ENCODE measurements at places on chromosomes 2 and 18.

GRCh38 chr18:28995319-28995718, 818.4 kb upstream of the CDH2 start:
- DNase-seq: no peak

DNA sequence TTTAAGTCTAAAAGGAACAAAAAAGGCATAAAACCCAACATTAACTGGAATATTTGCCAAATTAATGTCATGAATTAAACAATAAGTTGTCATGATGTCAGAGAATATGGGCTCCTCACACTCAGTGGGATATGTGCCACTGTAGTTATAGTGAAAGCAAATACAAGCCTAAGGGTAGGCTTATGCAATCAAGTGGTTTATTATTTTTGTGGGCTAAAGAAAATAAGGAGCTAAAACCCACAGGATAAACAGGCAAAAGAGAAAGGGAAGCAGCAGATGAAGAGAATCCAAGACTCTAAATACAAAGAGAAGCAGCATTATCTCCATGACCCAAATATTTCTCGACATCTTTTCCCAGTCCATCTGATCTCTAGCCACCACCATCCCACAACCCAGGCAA, 17.5 kb downstream of the YWHAQ start:
- no peak for DNase-seq

GRCh38 chr2:178279142-178279541, 84.8 kb downstream of the OSBPL6 start:
- no peak for DNase-seq

DNA sequence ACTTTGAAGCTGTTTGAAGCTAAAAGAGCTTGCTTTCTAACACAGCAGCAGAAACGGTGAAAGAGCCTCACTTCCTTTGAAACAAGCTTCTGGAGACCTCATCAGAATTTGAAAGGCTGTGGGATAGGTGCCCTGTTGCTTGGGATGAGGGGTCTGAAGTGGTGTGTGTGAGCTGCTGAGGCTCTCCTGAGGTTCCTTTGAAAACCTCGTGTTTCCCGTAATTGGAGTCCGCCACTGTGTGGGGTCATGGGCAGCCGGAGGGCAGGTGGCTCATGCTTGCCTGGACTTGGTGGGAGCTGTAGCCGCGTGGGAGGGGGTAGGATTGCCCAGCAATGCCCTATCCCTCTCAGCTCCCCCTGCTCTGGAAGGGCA, 34.4 kb downstream of the CABLES1 start:
- DNase-seq: no peak

GRCh38 chr18:13987956-13988355, 72.6 kb upstream of the MC2R start:
- DNase-seq: no peak

Measured in NCI-H187 treated with DMSO at 0.1 percent for 48 hours (cell line).